ENCODE measurements at places on chromosomes 16 and 17.

GRCh38 chr16:15803618-15804017, 53.2 kb downstream of the MYH11 start:
- no peak for DNase-seq

- no peak for DNase-seq
Observed at GRCh38 chr17:34242587-34243363, 12.3 kb upstream of the CCL2 start.

DNA sequence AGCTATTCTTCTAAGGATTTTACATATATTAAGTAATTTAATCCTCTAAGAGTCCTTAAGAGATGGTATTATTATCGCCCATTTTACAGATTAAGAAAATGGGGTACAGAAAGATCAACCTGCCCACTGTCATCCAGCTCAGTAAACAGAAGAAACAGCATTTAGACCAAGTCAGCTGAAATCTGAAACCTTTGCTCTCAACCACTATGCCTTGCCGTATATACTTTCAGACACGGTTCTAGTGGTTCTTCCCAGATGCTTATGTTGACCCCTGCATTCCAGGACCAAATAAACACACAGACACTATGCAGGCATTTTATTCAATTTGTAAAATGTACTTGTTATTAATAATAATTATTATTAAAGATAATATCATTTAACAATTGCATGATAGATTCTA, 854.8 kb downstream of the KCNJ2 start:
- DNase-seq = peak; percentile 9

DNA sequence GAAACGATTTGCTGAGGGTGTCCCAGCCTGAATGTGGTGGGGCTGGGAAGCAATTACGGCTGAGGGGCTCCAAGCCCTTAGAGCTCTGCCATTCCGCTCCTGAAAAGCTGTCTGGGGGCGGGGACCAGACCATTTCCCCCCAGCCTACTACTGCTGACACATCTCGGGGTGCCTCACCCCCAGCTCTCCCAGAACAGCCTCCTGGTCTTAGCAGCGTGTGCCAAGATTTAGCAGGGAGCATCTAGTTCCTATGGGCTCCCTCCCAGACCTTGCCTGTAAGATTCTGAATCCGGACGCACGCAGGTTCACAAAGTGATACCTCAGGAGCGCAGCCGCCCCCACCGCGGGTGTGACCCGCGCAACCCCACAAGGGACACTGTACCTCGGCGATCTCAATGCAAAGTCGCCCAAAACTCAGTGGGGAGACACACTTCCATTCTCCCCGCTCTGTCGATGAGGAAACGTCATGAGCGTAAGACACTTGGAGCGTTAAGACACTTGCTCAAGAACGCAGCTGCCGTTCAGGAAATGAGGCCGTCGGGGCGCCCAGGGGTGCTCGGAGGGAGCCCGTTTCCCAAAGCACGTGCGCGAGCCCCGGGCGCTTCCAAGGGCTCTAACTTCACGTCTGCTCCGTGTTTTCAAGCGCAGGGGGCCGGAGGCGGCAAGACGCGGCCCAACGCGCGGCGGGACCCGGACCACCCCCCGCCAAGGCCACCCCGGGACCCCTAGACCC, 629 bp downstream of the GEMIN4 start:
- DNase-seq = peak; percentile 66

GRCh38 chr16:19697756-19698318, 20.2 kb downstream of the KNOP1 start:
- no peak for DNase-seq

DNA sequence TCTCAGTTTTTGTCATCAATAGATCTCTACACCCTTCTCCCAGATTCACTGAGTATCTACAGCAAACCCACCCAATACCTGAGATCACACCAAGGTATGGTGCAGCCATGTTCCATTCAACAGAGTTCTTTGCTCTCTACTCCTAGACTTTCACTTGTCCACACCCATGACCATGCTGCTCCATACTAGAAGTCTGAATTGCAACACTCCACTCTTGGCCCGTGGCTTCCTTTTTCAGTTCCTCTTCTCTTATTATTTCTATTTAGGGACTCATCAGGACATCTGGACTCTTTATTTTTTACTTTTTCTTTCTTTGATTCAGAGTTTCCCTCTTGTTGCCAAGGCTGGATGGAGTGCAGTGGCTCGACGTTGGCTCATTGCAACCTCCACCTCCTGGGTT, 37.1 kb downstream of the YWHAE start:
- peak; percentile 55 for DNase-seq

- peak; percentile 91 for DNase-seq
Observed at GRCh38 chr16:85390511-85391174, 222.5 kb upstream of the GSE1 start.

DNA sequence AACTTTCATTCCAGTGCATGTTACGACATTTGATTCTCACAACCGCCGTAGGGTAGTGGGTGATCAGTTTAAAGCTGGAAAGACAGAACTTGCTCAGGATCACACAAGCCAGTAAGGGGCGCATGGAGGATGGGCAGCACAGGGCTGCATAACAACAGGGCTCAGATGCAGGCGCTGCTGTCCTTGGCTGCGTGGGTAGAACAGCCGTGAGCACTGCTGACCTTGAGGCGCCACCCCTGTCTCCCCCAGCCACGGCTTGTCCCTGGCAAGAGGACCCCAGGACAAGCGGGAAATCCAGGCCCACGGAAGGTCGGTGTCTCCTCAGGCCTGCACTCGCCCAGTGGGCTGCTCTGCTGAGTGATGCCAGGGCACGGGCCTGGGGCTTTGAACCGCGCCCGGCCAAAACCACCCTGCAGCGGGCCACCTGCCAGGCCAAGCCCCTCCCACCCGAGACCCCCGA, 84.7 kb downstream of the LMF1 start:
- DNase-seq = no peak

GRCh38 chr17:57665696-57666095, 79.4 kb downstream of the CCDC182 start:
- DNase-seq = no peak

GRCh38 chr17:66429680-66430079, 127.3 kb downstream of the PRKCA start:
- DNase-seq = no peak

Measured in iris pigment epithelial cell (primary cell).